CD4-positive, alpha-beta T cell treated with Interleukin-4 for 4 hours (primary cell): ENCODE measurements at places on chromosomes 3 and 15.

DNA sequence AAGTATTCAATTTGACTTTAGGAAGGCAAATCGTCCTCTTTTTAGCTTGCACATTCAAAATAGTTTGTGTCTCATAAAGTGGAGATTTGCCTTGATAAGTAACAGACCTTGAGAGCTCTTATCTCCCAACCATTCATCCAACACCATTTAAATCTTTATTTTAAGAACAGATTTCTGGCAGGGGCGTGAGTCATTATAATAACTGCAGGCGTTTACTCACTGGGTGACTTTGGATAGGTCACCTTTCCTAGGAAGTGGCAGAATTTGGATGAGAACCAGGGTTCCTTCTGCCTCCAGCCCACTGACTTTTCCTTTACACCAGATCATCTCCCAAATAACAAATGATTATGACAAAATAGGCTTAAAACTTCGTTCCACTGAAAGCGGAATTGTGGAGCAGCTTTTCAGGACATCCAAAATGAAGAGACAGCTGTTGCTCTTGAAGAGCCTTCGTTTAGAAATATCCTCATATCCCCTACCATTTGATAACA is 5.0 kb downstream of the LMCD1 start:
- DNase-seq, result no peak

DNA sequence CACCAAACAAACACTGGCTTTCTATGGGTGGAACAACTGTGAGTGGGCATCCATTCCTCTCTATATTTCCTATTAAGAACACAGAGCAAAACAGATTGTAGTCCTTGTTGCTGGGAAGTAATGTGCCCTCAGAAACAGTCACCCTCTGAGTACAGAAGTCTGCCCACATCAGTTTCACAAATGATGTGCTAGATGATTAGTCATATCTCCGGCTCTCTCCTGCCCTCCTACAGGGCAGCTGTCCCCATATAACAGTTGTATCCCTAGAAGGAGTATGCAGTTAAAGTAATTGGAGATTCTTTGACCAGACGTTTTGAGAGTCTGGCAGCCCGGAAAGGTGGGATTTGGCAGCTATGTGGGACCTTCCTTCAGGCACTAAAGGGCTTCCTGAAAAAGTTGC is 159.9 kb downstream of the APBA2 start:
- DNase-seq, result no peak

DNA sequence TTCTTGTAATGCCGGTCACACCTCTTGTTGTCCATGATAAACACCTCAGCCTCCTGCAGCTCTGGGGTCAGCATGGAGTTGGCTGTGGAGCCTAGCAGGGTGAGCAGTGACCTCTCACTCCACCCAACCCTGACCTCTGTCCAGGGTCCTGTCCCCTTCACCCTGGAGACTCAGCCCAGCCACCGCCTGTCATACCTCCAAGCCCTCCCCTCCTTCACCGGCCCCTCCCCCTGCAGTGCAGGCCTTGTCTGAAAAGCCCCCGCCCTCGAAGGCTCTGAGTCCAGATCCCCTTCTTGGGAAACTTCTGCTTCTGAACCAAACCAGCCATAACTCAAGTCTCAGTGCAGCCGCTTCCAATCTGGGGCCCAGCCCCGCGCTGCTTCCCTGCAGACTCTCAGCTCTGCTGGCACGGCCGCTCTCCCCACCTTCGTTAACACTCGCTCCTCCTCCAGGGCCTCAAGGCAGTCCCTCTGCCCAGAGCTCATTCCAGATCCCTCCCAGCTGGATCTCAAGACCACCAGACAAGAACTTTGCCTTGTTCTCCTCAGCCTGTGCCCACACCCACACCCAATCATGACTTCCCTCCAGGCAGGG is 25.4 kb upstream of the PRSS50 start:
- DNase-seq, result no peak

GRCh38 chr3:96814651-96815567 is 515 bp downstream of the EPHA6 start:
- no peak for DNase-seq

DNA sequence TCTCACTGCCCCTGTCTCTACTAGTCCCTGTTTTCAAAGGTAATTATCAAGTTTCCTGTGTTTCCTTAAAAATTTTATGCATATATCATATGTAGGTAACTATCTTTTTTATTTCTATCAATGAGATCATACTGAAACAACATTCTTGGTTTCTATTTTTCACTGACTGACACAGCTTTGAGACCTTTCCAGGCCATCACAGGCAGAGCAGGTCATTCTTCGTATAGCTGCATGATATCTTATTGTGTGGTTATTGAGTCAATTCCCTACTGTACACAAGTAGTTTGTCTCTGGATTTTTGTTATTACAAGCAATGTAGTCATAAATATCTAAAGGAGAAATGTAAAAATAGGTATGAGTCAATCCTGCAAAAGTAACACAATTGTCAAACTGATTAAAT is 169.6 kb downstream of the CFAP20DC start:
- no peak for DNase-seq

- DNase-seq, result no peak
Observed at GRCh38 chr3:25381083-25381482, 47.0 kb upstream of the RARB start.

GRCh38 chr3:143433787-143434378 is 314.3 kb downstream of the CHST2 start:
- no peak for DNase-seq
